ENCODE measurements at places on chromosomes 4 and X.
A peak's percentile ranks its signal among the peaks of the same experiment; 100 is the strongest.

GRCh38 chr4:121951521-121952110 lies at the start of gene TRPC3:
TRPC3 (minus strand) TSS chr4:121952060; CDS start chr4:121951680, 380 bp downstream.
- DNase-seq = peak; percentile 6

- no peak for DNase-seq
These were observed 33.3 kb downstream of the CLDN22 start for GRCh38 chr4:183286590-183287308.

DNA sequence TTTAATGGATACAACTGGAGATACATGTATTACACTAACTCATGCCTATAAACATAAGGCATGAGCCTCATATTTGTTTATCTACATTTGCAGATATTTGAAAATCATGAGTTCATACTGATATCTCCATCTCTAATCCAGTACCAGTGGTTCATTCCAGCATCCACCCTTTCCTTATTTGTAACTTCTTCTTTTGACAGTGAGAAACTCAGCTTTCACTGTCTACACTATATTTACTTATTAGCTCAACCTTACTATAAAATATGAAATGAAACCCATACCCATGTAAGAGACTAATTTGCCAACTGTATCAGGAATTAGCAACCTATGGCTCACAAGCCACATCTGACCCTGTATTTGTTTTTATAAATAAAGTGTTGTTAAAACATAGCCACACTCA lies 161.9 kb upstream of the GPRIN3 start:
- DNase-seq = no peak

DNA sequence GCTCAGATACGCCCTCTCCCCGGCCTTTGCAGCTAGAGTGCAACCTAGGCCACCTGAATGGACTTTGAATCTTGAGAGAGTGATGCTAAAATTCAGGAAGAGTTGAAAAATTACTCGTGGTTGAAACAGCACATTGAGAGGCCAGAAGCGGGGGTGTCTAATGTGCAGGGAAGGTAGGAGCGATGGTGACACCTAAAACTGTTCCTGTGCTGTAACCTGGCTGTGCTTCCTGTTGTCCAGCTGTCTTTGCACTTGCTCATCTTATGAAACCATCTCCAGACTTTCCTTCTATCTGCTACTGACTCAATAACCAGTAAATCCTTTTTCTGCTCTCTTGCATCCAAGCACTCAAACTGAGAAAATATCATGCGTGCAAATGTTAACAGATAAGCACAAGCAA lies 106.4 kb upstream of the RPS6KA3 start:
- DNase-seq = no peak

- DNase-seq = no peak
These were observed 16.1 kb downstream of the BEND4 start for GRCh38 chr4:42136371-42136770.

GRCh38 chr4:88843067-88843685 lies 145.5 kb upstream of the NAP1L5 start:
- no peak for DNase-seq

GRCh38 chr4:20137176-20137575 lies 114.5 kb upstream of the SLIT2 start:
- no peak for DNase-seq

GRCh38 chr4:181578911-181579310 lies 664.3 kb upstream of the TENM3 start:
- DNase-seq = no peak

- no peak for DNase-seq
These were observed 15.0 kb upstream of the PAGE1 start for GRCh38 chrX:49710744-49711319.

GRCh38 chr4:4865705-4866123 lies 6.2 kb downstream of the MSX1 start:
- no peak for DNase-seq

DNA sequence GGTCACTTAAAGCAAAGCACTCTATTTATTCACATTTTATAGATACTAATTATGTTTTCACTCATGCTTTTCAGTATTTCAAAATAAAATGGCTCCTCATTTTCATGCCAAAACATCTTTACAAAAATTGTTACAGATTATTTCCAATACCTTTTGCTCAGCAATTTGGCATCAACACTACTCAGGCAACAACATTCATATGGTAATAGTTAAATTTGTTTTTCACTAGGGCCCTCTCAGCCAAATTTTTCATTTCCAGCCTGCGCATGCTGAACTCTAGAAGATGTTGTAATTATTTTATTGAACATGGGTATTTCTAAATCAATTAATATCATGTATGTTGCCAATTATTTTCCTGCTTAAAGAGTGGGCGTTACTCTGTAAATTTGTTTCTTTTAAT lies 225.6 kb downstream of the ANTXR2 start:
- DNase-seq = no peak

- no peak for DNase-seq
These were observed 101.3 kb downstream of the LARP1B start for GRCh38 chr4:128162434-128162833.

Data from activated T-helper 1 cell treated with anti-CD3 and anti-CD28 coated beads, Interleukin-2, amount 50 U/mL, for 16 hours (primary cell).